GM03348 (cell line): ENCODE measurements at places on chromosomes 12 and 14.

GRCh38 chr14:53943751-53944083, 12.9 kb downstream of the BMP4 start:
- DNase-seq, result no peak

GRCh38 chr12:14975457-14975856, 2.6 kb downstream of the PDE6H start:
- DNase-seq, result no peak

DNA sequence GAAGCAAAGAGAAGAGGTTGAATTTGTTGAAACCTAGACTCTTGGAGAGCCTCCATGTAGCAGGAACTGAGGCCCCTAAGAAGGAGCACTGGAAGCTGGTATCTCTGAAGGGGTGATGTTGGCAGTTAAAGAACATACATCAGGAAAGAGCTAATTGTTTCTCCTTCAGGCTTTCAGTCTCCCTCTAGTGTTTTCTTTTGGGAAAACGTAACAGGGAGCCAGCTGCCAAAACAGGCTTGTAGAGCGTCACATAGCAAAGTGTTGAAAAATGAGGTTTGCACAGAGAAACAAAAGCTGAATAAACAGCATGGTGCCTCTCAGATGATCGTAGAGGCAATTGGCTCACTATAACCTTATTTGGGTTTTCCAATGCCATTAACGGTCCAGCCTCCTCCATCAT, 46.9 kb upstream of the CAND1 start:
- DNase-seq, result peak; percentile 4

DNA sequence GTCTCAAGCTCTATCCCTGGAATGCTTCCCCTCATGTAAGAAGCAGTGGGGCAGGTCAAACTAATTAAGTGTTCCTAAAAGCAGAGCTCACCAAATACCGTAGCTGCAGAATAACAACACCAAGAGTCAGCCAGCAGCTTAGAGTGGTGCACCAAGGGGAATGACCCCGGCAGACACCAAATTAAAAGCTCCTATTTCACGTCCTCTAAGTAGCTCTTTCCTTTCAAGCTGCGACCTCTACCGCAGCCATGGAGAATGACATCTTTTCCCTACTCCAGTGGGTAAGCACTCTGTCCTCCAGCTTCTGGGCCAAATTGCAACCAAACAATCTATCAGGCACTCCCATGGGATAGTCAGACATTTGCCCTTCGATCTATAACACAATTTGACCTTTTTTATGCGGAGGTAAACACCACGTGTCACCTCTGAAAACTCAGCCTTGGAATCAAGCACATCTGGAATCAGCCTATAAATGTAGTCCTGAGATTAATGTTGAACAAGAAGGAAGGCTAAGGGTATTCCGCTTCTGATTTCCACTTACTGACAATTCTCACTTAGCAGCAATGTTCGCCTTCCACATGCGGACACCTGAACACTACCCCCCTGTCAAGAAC, 67.6 kb upstream of the CDKN3 start:
- peak; percentile 71 for DNase-seq
